Common myeloid progenitor, CD34-positive (primary cell): ENCODE measurements at places on chromosomes 5 and 9.

DNA sequence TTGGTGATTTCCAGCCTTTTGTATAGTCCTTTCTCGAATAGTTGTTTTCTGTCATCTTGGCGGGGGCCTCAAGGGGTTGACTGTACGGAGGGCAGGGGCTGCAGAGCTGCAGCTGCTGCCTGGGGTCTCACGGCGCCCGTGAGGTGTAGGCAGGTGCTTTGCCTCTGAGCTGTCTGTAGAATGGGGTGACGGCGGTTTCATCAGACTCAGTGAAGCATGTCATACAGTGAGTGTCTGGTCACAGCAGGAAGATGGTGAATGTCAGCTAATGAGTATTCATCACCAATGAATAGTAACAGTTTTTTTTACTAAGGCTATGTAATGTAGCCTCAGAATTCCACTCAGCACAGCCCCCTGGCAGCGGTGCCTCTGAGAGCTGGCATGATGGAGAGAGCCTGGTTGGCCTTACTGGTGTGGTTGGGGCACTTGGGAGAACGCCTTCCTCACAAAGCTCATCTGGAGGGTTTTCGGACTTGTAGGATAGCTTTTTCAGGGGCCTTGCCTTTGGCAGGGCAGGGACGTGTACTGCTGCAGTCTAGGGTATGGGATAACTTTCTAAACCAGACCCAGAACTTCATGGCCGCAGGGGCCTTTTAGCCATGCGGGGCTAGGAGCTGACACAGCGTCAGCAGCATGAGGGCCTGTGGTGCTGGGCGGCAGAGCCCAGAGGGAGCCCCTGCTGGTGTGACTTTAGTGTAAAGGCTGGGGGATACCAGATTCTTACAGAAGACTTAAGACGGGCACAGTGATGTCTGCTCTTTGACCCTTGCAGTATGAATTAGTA is 15.0 kb downstream of the TENT4A start:
- no peak for DNase-seq

- no peak for DNase-seq
Measured at GRCh38 chr5:132050661-132051552, 9.5 kb upstream of the IL3 start.

DNA sequence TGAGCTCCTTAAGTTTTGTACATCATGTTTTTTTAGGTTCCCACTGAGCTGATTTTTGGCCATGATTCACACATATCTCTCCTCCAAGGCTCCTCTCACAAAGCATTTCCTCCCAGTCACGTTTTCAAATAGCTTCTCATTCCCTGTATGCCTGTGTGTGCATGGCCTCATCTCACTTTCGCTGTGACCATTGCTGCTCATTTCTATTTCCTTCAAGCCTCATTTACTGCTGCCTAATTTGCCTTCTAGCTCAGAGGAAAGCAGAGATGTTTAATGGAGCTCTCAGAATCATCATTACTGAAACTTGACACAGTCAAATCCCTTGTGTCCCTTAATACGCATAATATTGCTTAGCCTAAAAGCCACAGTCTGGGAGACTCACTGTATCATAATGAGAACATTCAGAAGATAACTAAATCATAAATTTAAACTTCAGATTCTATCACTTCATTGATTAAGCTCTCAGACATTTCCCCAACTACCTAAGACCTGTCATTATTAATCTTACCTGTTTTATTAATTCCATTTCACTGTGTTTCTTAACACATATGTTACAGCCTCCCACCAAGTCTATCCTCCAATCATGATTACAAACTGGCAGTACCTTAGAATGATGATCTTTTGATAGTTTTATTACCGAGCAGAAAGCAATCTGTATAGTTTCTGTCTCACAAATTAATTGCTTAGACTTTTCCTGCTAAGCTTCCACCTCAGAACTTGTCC is 278.3 kb upstream of the PTGER4 start:
- DNase-seq, result no peak

DNA sequence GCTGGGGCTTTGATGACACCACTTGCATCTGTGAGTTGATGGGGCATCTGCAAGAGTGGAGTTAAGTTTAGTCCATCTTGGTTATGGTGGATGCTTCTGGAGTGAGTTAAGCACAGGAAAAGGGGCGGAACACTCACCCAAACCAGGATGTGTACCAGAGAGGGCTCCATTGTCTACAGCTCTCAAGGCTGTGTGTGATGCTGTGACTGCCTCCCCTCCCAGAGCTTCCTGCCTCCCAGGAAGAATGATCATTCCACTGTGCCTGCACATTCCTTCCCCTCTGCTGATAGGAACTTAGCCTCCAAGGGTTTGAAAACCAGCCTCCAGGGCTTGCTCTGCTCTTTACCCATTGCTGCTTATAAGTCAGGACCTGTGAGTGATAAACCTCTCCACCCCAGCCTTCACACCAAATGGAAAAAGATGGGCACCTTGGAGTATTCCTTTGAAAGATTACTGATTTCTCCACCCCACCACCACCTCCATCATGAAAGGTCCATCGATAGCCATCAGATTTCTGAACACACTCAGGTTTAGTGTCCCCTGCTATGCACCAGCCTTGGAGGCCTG is 160.1 kb upstream of the SPRY4 start:
- DNase-seq, result no peak
